ENCODE measurements at places on chromosomes 6 and 20.

GRCh38 chr6:133774356-133774755 lies 114.6 kb upstream of the TCF21 start:
- no peak for DNase-seq

DNA sequence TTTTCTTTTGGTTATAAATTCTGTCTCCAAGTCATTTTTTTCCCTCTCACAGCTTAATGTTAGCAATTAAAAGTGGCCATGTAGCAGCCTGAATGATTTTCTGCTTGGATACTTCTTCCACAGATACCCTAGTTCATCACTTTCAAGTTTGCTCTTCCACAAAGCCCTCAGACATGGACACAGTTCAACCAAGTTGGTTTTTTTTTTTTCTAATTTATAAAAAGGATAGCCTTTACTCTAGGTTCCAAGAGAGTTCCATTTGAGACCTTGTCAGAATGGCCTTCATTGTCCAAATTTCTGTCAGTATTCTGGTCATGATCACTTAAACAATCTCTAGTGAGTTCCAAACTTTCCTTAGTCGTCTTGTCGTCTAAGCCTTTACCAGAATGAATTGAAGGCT lies 40.0 kb downstream of the RSPH3 start:
- DNase-seq: no peak

GRCh38 chr20:52948491-52948890 lies 23.7 kb upstream of the TSHZ2 start:
- DNase-seq: no peak

DNA sequence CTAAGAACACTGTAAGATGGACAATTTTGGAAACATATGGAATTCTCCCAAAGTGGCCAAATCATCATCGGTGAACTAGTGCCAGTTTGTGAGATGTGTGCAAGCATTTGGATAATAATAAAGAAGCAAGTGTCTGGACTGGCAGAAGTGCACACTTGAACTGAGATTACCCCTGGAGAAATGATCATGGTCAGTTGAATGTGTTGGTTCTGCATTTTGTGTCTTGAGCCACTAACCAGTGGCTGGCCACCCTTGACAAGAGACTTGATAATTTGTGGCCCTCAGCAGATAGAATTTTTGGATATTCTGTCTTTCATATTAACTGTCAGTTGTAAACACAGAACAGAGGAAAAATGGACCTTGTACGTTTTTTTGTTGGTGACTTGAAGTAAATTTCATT lies 37.4 kb downstream of the CITED2 start:
- DNase-seq: no peak

DNA sequence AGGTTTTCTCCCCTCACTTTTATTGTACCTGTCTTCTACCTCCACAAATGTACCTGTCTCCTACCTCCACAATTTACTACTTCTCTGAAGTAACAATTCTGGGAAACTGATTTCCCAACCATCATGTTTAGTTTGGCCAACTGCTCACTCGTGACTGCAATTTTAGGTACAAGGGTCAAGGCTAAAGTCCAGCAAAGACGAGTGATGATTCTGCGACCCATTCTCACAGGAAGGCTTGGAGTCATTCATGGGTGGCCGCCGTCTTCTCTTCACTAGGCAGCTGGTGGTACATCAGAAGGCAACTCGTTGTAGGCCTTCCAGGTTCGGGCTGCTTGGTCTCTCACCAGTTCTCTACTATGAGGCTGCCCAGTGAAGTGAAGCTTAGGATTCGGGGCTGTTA lies 483.8 kb upstream of the JARID2 start:
- no peak for DNase-seq

- peak; percentile 3 for DNase-seq
Observed at GRCh38 chr6:2733324-2733723, 17.4 kb downstream of the MYLK4 start.

- no peak for DNase-seq
Observed at GRCh38 chr6:11392778-11393507, 144.6 kb upstream of the TMEM170B start.

- no peak for DNase-seq
Observed at GRCh38 chr20:32024683-32025295, 14.6 kb downstream of the CCM2L start.

DNA sequence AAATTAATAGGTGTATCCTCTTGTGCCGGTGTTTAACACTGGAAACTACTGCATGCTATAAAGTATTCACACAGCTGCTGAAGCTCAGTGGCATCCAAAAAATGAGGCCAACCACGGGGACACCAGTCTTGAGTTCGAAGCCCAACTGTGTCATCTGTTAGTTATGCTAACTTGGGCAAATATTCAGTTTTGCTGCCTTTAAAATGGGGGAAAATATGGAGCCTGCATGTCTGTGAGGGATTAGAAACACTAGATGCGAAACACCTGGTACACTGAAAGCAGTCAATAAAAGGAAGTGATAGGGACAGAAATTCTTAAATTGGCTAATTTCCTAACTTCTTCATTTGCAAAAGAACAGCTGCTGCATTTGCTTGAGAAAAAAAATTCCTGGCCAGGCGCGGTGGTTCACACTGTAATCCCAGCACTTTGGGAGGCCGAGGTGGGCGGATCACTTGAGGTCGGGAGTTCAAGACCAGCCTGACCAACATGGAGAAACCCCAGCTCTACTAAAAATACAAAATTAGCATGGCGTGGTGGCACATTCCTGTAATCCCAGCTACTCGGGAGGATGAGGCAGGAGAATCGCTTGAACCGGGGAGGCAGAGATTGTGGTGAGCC lies 36.6 kb upstream of the MLIP start:
- DNase-seq: no peak

GRCh38 chr6:89050155-89050554 lies 30.4 kb upstream of the PNRC1 start:
- DNase-seq: no peak

- peak; percentile 38 for DNase-seq
Observed at GRCh38 chr6:41602864-41603608, 35.2 kb upstream of the MDFI start.

Data from stimulated activated CD8-positive, alpha-beta memory T cell treated with anti-CD3 and anti-CD28 coated beads, Interleukin-7, amount 100 ng/mL, for 1 hour (primary cell).